Hematopoietic multipotent progenitor cell (in vitro differentiated cells): ENCODE measurements at places on chromosomes 3 and 15.
A peak's percentile ranks its signal among the peaks of the same experiment; 100 is the strongest.

GRCh38 chr3:133461291-133461690, 61.4 kb downstream of the BFSP2 start:
- DNase-seq: no peak

- no peak for DNase-seq
Observed at GRCh38 chr3:149031096-149031495, 39.8 kb downstream of the GYG1 start.

- DNase-seq: peak; percentile 73
Observed at GRCh38 chr3:136194409-136195257, 1.5 kb downstream of the MSL2 start.

DNA sequence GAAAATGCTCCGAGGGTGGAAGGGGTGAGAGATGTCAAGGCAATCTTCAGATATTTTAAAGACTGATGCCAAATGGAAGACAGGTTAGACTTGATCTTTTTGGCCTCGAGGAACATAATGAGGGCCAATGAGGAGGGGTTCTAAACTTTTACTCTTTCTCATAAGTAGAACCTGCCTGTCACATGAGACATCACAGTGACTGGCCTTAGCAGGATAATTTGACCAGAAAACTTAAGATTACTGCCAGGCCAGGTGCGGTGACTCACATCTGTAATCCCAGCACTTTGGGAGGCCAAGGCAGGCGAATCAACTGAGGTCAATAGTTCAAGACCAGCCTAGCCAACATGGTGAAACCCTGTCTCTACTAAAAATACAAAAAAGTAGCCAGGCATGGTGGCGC, 12.2 kb downstream of the TM4SF4 start:
- no peak for DNase-seq

GRCh38 chr3:58948018-58948417, 101.8 kb downstream of the CFAP20DC start:
- DNase-seq: no peak
